ENCODE measurements at places on chromosomes 2 and 18.

DNA sequence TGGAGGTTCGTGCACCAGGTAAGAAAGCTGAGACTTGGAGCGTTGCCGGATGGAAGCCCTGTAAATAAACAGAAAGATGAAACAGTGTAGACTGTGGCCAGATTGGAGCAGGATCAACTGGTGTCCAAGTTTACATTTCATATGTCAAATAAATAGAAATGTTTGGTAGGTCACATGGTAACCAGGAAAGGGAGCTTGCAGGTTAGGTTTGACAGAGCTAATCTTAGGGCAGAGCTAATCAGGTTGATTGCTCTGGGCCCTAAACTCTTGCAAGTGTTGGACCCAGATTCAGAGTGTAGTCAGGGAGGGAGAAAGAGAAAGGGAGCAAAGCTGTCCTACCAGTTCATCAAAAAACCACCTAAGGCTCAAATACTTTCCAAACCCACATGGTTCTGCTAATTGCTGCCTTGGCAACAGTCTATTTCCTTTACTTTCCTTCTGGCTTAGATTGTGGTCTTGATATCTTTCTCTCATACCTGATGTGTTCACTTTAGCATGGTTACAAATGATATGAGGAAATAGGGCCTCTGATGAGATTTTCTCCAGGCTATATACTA, 63.2 kb downstream of the G6PC2 start:
- DNase-seq: no peak

DNA sequence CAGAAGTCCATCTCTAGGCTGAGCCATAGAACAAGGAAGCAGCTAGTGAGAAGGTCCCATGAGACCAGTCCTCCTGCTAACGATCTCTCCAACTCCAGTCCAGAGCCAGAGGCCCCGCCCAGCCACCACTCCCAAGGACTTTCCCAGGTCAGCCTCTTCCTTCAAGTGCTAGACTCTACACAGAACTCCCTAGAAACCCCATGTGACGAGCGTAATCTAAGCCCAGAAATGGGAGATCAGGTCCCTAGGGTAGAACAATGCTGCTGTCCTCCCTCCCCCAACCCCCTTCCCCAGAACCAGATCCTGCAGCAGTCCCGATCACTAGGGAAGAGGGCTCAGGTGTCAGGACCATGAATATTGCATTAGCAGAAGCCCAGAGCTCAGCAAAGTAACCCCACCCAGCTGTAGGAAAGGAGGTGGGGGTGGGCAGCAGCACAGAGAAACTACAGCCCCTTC, 6.9 kb downstream of the DCTN1 start:
- DNase-seq: no peak

- DNase-seq: peak; percentile 33
Observed at GRCh38 chr18:5197032-5197434, at the start of gene AKAIN1. AKAIN1 (minus strand) TSS chr18:5197257; CDS start chr18:5197053, 204 bp downstream.

DNA sequence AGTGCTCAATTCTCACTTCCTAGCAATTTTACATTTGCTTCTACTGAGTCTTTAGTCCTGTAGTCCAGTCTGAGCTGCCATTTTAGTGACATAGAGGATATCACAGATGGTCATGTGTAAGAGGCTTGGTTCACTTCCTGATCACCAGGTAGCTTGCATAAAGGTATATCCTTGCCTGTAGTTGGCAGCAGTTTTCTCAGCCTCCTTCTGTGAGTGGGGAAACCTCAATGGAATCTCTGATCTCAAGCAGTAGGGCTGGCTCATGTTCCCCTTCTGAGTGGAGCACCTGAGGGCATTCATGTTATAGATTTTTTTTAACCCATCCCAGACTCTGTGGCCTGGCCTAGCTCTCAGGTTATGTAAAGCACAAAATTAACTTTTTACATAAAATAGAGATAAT, 278.4 kb downstream of the RDH14 start:
- no peak for DNase-seq

GRCh38 chr18:23092121-23092520, 43.2 kb upstream of the CABLES1 start:
- DNase-seq: no peak

- no peak for DNase-seq
Observed at GRCh38 chr18:44819944-44820510, 139.3 kb downstream of the SETBP1 start.

GRCh38 chr2:240553956-240554480, 3.8 kb downstream of the ANKMY1 start:
- no peak for DNase-seq

- DNase-seq: no peak
Observed at GRCh38 chr18:58413667-58414628, 214.9 kb downstream of the ALPK2 start.

GRCh38 chr18:27848336-27848735, 328.6 kb downstream of the CDH2 start:
- no peak for DNase-seq

GRCh38 chr18:60996326-60996725, 336.9 kb upstream of the CDH20 start:
- DNase-seq: no peak

DNA sequence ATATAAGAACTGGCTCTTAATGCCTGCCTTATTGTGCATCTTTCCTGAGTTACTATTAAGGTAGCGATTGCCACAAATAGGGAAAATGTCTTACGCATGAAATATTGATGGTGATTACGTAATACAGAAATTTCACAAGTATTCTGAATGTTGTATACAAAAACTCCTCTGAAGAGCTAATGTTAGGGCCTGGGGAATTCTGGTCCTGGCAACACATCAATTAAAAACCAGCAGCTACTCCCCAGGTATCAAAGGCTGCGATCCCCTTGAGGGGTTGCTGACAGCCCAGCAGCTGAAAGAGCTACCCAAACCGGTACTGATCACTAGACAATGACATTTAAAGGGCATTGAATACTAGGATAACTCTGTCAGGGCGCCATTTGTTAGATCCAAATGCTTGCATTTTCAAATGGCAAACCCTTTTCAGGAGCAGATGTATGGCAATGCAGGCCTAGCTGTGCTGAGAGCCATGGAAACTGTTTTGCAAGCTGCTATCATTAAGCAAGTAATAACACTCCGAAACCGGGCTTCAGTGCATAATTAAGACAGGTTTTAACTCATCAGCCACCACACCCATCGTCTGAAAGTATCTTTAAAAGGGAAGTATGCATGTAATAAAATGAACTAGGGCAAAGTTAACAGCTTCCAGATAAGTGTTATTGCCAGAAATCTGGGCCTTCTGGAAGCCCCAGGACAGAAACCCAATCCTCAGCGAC, 78.4 kb downstream of the CLHC1 start:
- no peak for DNase-seq

GRCh38 chr2:77512507-77512906, 9.7 kb downstream of the LRRTM4 start:
- no peak for DNase-seq

DNA sequence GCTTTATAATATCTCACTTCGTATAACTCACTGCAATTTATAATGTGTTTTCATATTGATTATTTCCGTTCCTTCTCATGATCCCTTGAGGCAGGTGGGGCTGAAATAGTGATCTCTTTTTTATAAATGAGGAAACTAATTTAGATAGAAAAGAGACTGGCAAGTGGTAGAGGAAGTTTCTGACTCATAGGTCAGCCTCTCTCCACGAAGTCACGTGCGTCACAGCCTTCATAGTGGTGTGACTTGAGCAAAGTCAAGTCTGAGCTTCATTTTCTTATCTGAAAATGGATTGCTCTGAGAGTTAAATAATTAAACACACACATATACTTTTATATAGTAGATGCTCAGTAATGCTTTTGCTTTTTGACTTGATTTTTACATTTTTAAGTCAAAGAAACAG, 19.9 kb downstream of the ABCG5 start:
- no peak for DNase-seq

DNA sequence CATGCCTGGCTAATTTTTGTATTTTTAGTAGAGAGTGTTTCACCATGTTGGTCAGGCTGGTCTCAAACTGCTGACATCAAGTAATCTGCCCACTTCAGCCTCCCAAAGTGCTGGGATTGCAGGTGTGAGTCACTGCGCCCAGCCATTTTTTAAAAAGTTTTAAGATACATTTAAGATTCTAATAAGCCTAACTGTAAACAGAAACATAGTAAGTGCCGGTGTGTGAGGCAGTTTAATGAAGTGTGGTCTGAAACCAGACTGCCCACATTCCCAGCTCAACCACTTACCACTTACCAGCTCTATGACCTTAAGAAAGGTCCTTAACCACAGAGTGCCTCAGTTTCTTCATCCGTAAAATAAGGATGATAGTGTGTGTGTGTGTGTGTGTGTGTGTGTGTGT, 42.4 kb downstream of the TMEM237 start:
- peak; percentile 66 for DNase-seq

- DNase-seq: no peak
Observed at GRCh38 chr2:218429911-218430692, 11.2 kb downstream of the VIL1 start.

- no peak for DNase-seq
Observed at GRCh38 chr2:67498931-67499330, 101.8 kb downstream of the ETAA1 start.

DNA sequence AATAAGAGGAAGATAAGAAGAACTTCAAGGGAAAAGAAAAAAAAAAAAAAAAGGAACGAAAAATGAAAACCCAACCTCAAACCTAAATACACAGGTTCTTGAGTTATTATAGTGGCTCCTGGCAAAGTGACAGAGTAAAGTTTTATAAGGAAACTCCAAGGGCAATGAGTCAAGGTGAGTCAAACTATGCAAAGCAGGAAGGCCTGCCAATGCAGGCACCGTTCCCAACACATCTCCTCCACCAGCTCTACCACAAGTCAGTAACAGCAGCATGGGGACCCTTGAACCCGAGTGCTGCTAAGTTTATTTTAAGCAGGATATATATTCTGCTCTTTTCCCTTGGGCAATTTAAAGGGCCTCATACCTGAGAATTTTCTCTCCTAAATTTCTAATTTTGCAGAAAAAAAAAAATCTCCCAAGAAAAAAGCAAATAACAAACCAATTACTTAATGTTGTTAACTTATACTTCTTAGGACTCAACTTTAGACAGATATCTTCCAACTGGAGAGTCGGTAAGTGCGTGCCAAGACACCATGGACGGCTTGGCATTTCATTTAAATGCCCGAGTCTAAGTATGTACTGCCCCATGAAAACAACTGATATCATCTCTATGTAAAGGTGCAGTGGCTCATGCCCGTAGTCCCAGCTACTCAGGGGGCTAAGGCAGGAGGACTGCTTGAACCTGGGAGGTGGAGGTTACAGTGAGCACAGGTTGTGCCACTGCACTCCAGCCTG, 75.7 kb upstream of the TFCP2L1 start:
- DNase-seq: no peak

GRCh38 chr2:202530038-202530437, 104.7 kb upstream of the FAM117B start:
- no peak for DNase-seq

DNA sequence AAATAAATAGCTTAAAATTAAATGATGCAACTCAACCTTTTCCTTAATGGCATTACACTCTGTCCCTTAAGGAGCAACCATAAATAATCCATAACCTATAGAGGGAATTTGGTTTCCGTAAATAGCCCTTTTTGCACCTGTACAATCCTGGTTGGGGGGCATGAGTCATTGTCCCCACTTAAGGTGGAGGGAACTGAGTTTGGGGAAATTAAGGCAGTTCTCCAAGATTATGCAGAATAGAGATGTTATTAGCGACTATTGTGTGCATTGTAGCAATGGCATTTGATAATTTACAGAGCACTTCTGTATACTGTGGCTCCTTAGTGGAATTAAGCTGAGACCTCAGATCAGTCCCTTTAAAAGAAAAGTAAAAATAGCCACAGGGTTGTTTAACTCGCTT, 6.6 kb downstream of the MYCN start:
- DNase-seq: no peak

DNA sequence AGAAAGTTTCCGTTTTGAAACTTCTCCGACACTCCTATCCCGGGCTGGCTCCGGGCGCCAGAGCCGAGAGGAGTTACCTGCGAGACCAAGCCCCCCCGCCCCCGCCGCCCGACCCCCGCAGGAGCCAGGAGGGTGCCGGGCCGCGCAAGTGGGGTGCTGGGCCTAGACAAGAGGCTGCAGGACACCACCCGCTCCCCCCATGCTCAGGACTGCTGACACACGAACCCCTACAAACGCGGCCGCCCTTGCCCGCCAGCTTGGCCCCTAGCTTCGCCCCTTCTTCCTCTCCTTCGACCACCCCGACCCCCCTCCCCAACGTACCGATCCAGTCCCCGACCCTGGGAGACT, 497 bp downstream of the PLA2R1 start:
- peak; percentile 17 for DNase-seq

GRCh38 chr2:144456680-144457079, 63.2 kb downstream of the ZEB2 start:
- no peak for DNase-seq

- DNase-seq: no peak
Observed at GRCh38 chr2:182379241-182379640, 47.6 kb downstream of the PDE1A start.

GRCh38 chr2:145040433-145040832, 520.5 kb upstream of the ZEB2 start:
- DNase-seq: no peak

GRCh38 chr2:59314031-59314766, 1073.1 kb upstream of the FANCL start:
- DNase-seq: no peak

DNA sequence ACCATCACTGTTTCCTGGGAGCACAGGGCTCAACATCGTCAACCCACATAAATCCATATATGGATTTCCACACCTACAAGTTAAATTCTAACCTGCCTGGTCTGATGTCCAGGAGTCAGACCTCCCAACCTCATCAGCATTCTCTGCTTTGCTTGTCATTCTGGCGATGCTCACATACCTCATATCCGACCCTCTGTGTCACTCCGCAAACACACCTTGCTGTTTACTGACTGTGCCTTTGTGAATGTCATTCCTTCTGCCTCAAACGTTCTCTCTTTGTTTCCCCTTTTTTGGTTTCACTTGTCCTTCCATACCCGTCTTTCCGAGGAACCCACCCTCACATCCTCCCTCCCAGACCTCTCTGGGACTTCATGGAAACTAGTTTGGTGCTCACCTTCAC, 187.1 kb downstream of the ACTR3 start:
- no peak for DNase-seq

- no peak for DNase-seq
Observed at GRCh38 chr2:164515734-164516133, 105.5 kb downstream of the GRB14 start.

Measured in T47D (cell line).